ENCODE measurements at places on chromosomes 2 and 18.

DNA sequence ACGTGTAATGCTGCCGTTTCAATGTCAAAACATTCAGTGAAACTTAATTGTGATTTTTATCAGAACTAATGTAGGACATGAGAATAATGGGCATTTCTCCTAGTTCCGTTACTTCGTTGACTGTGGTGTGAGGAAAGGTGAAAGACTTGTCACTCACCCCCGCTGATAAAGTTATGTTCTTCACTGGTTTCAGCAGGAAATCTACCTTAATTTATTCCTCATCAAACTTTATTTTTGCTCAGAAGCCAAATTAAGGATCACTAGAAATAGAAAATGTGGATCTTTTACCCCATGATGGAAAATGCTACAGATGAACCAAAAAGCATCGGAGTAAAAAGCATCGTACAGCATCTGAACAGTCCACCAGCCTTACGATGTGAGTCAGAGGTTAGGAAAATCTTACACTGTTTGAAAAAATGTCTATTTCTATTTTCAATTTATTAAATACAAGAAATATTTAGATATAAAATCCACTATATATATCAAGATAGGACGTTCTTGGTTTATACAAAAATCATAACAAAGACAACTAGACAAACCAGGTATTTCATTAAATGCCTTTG is 1.0 kb upstream of the ROCK1 start:
- DNase-seq = no peak

DNA sequence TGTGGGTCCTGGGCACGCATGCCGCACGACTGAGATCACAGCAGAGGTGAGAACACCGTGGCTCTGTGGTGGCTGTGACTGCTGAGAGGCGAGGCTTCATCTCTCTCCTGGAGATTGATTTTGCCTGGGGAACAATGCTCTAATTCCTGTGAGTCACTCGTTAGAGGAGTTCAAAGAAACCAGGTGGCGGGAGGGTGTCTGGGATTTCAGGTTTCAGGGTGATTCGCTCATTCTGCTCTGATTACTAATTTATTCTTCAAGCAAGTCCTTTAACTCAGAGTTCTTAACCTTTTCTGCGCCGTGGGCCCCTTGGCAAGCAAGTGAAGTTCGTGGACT is 56.3 kb downstream of the GLI2 start:
- DNase-seq = no peak

DNA sequence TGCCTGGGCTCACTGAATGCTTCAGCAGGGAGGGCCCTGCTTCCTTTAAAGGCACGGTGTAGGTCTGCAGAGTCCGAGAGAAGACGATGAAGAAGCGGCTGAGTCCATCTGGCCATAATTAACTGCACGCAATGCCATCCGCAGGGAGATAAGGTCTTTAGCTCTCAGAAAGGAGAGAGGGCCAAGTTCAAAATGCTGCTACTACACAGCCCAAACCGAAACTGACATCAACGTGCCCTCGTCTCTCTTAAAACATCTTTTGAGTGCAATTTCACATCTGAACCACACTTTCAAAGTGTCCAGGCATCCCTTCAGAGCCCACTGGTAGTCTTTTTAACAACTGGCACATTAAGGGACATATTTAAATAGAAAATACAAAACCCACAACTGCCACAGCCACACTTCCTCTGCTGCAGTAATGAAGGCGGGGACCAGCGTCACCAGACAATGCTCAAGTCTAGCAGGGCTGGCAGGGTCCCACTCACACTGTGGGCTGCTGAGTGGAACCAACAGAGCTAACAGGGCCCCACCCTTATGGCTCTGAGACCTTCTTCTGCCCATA is 35.8 kb downstream of the ST3GAL5 start:
- no peak for DNase-seq

DNA sequence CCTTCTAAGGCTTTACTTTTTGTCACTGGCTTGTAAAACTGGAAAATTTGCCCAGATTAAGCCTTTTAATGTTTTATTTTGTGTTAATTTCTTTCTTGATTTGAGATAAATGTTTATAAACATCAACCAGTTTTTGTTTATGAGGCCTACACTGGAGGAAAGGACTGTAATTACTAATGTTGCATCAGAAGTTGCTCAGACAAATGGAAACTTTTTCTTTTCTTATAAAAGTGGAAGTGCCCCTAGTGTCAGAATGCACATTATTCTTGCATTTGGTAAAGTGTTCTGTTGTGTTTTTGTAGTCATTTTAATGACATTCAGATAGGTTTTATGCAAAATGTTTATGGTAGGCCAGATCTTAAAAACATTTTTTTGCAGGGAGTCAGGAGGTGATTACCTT is 25.3 kb downstream of the LCLAT1 start:
- no peak for DNase-seq

- no peak for DNase-seq
Observed at GRCh38 chr2:11286749-11287148, 57.7 kb downstream of the ROCK2 start.

DNA sequence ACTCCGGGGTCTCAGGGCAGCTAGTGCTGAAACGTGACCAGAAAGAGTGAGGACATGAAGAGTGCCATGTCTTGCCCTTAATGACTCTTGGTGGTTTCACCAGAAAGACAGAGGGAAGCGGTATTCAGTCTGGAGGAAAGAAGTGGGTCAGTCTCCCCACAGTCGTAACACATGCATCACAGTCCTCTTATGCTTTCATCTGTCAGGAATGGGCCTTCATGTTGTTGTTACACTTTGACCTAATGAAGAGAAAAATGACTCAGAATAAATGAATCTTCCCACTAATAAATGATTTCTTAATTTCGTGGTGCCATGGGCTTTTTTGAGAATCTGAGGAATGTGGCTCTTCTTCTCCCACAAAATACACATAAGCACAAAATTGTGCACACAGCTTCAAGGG is 103.2 kb downstream of the SLC8A1 start:
- DNase-seq = no peak

- no peak for DNase-seq
Observed at GRCh38 chr18:13606604-13607254, 119.6 kb downstream of the FAM210A start.

DNA sequence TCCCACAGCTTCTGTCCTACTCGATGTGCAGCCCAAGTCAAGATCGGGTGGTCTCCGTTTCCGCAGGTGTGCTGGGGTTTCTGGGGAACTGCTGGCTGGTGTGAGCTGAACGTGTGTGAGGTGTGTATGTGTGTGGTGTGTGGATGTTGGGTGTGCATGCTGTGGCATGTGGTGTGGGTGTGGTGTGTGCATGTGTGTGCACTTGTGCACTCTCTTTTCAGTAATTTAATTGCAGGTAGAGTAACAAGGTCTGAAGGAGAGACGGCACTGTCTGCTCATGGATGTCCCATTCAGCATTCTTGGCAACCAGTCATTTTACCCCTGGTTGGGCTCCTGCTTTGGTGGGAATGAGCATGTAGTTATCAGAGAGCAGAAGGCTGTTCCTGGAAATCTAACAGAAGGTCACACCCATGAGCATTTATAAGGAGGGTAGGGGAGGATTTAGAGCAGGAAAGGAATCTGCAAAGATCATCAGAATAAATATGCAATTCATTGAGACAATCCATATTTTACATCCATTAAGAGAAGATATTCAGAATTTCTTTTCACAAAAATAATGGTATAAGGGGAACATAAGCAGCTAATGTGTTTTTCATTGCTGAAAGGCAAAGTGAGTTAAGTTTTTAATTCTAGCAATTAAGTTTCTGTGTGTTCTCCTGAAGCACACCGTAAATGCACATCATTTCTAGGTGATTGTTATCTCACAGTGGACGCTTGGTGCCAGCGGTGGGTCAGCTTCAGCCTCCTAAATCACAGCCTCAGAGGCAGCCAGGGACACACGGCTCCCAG is 60.7 kb downstream of the ADI1 start:
- DNase-seq = no peak

DNA sequence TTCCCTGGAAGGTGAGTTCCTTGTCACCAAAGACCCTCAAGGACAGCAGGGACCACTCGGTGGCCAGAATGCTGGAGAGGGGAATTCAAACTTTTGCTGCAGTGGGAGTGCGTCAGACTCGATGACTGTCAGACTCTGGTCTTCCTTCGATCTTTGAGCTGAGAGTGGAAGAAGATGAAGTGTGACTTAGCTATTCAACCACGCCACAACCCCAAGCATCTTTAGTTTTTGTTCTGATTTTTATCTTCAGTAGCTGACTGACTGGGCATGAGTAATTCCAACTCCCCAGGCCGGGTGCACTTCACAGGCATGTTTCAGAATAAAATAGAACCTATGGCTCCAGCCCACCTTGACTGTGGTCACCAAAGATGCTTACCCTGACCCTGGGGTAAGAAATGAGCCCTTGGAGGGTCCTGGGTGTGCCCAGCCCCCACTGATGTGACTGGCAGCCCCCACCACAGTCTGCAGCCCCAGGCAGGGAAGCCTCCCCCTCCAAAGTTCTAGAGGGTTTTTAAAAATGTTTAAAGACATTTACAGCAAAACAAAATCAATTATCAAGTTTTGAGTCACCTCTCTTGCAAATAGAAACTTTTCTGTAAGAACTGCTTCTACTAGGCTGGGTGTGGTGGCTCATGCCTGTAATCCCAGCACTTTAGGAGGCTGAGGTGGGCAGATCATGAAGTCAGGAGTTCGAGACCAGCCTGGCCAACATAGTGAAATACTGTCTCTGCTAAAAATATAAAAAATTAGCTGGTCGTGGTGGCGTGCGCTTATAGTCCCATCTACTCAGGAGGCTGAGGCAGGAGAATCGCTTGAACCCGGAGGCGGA is 24.9 kb upstream of the YWHAQ start:
- no peak for DNase-seq

- no peak for DNase-seq
Observed at GRCh38 chr18:28952339-28952738, 775.4 kb upstream of the CDH2 start.

GRCh38 chr2:38529208-38529607 is 73.5 kb downstream of the HNRNPLL start:
- DNase-seq = no peak

DNA sequence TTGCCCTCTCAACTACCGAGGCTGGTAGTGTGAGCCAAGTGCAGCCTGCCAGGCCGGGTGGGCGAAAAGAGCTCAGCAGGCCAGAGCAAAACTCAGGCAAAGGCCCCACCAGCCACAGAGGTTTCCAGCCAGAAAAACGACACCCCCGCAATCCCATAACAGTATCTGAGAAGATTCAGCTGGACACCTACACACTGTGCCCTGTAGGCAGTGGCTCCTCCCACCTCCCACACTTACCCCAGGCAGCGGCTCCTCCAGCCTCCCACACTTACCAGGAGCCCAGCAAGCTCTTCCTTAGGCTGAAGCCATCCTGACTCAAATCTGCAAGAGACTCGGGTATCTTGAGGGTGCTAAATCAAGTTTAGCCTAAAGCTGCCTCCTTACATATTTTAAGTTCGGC is 15.6 kb upstream of the TMEM18 start:
- DNase-seq = no peak

- no peak for DNase-seq
Observed at GRCh38 chr2:33272001-33272400, 204.4 kb upstream of the RASGRP3 start.

Data from left renal cortex interstitium (tissue), 4 donors.